BE2C (cell line): ENCODE measurements at places on chromosomes 2 and 18.

GRCh38 chr18:36471393-36471792 lies 173.9 kb downstream of the FHOD3 start:
- no peak for DNase-seq

DNA sequence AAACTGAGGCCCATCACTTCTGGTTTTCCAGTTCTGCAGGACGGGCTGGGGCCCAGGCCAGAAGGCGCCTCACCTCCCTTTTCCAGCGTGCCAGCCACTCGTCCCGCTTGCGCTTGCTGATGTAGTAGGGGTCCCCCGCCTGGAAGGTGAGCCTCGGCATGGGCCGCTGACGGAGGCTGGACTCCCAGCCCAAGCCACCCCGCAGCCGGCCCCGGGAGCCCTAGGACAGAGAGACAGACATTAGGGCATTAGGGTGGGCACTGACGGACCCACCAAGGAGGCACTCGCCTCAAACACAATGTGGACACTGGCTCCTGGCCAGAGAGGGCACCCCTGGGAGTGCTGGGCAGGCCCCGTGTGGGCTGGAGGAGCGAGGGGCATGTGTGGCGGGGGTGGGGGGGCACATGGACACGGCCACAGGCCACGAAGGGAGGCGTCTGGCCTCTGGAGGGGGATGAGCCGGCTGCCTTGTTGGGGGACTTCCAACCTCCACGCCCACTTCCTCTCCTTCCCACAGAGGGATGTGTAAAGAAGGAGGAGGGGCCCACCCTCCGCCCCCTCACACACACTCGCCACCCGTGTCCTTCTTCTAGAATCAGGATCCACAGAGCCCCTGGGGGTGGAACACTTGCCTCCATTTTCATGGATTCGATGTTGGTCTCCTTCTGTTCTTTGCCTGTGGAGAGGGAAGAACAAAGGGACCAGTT lies 66.7 kb downstream of the DNMT3A start:
- no peak for DNase-seq

GRCh38 chr2:115118306-115118705 lies 675.9 kb downstream of the DPP10 start:
- DNase-seq, result no peak

- DNase-seq, result no peak
These were observed 194.4 kb upstream of the ID2 start for GRCh38 chr2:8487461-8487932.

- no peak for DNase-seq
These were observed 16.8 kb downstream of the ARID5A start for GRCh38 chr2:96553176-96553956.

DNA sequence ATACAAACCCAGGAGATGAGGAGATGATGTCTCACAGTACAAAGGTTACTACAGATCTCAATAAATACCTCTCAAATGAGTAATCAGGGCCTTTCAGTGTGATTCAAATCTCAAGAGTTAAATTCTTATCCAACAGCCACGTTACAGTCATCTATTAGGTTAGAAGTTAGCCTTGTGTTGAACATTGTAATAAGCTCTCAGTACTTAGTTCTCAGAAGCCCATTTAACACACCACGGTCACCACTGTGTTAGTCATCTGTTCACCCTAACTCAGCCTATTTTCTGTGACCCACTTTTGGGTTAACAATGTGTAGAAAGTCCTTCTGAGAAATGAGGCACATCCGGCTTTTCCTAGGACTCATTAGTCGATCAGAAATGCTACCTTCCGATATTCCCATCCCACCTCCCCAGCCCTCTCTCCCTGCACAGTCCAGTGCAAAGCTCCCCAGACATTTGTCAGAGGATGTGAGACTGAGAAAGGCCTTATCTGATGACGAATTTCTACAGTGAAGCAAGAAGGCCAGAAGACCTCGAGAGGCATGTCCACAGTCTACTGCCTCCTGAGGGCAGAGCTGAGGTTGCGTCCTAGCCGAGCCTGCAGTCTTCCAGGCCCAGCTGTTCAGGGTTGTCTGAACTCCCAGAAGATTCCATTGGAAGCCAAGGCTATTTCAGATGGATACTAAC lies 92.6 kb downstream of the ACTR2 start:
- DNase-seq, result no peak

- no peak for DNase-seq
These were observed 3.7 kb downstream of the ANKRD53 start for GRCh38 chr2:70981866-70982810.

- DNase-seq, result no peak
These were observed 43.3 kb downstream of the KCNH7 start for GRCh38 chr2:162795312-162795711.

- peak; percentile 44 for DNase-seq
These were observed 13.2 kb downstream of the GALR1 start for GRCh38 chr18:77262643-77263465.

DNA sequence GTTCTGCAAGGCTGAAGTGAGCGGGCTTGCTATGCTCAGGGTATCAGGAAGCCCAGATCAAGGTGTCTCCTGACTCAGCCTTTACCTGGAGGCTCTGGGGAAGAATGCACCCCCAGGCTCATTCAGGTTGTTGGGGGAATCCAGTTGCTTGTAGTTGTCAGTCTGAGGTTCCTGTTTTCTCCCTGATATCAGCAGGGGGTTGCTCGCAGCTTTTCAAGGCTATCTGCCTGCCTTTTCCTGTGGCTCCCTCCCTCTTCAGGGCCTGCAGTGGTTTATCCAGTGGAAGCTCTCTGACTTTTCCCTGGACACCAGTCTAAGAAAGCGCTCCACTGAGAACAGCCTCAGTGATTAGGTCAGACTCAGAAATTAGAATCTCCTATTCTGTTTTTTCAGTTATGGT lies 116.6 kb downstream of the PTPRM start:
- no peak for DNase-seq

DNA sequence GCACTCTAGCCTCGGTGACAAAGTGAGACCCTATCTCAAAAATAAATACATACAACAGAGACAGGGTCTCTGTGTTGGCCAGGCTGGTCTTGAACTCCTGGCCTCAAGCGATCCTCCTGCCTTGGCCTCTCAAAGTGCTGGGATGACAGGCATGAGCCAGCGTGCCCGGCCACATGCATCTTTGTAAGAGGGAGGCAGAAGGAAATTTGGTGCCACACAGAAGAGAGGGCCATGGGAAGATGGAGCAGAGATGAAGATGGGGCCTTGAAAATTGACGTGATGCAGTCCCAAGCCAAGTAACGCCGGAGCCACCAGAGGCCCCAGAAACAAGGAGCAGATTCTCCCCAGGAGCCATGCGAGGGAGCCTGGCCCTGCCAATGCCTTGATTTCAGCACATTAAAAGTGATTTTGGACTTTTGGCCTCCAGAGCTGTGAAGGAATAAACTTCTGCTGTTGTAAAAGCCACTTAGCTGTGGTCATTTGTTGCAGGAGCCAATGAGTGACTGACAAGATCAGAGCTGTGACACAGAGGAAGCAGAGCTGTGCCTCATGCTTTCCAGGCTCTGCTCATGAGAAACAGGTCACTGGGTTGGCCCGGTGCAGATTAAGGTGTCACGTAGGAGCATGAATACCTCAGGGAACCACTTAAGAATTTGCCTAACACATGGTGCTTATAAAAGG lies 2.7 kb upstream of the SLC66A2 start:
- no peak for DNase-seq
